ENCODE measurements at places on chromosomes 1 and 21.
A peak's percentile ranks its signal among the peaks of the same experiment; 100 is the strongest.

GRCh38 chr1:81149649-81150325 is 650.9 kb upstream of the ADGRL2 start:
- DNase-seq, result no peak

GRCh38 chr1:34155860-34156259 is 9.2 kb downstream of the CSMD2 start:
- peak; percentile 56 for DNase-seq

DNA sequence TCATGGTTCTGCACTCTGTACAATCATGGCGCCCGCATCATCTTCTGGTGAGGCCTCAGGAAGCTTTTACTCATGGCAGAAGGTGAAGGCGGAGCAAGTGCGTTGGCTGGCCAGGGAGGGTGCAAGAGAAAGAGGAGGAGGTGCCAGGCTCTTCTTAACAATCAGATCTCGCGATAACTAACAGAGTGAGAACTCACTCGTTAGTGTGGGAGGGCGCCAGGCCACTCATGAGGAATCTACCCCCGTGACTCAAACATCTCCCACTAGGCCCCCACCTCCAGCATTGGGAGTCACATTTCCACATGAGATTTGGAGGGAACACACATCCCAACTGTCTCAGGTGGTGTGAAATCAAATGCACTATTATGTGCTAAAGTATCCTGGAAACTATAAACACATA is 220.2 kb upstream of the CSF3R start:
- DNase-seq, result no peak

- DNase-seq, result no peak
Measured at GRCh38 chr1:15222653-15223303, 24.2 kb upstream of the FHAD1 start.

GRCh38 chr1:155178441-155179111 is 4.9 kb downstream of the TRIM46 start:
- DNase-seq, result no peak

- no peak for DNase-seq
Measured at GRCh38 chr1:240511789-240512188, 100.2 kb downstream of the GREM2 start.
